Urinary bladder (tissue), 4 donors: ENCODE measurements at places on chromosomes 1 and 21. TPM values are rescaled to one million over a fixed set of nuclear protein-coding genes. Genes with fewer than 3 reads are reported as not detected.

- no peak for DNase-seq
Measured at GRCh38 chr1:17919525-17920439, 164.6 kb downstream of the ACTL8 start.

GRCh38 chr1:30446095-30446494 is 277.3 kb downstream of the MATN1 start:
- DNase-seq = no peak

PERM1 gene
- 0.32 TPM for total RNA-seq

GRCh38 chr1:193221651-193222050 is 35.2 kb upstream of the B3GALT2 start:
- no peak for DNase-seq

- DNase-seq = no peak
Measured at GRCh38 chr21:45630066-45630694, 13.3 kb upstream of the PCBP3 start.

- DNase-seq = no peak
Measured at GRCh38 chr1:172211221-172211620, 209.3 kb upstream of the C1orf105 start.

DNA sequence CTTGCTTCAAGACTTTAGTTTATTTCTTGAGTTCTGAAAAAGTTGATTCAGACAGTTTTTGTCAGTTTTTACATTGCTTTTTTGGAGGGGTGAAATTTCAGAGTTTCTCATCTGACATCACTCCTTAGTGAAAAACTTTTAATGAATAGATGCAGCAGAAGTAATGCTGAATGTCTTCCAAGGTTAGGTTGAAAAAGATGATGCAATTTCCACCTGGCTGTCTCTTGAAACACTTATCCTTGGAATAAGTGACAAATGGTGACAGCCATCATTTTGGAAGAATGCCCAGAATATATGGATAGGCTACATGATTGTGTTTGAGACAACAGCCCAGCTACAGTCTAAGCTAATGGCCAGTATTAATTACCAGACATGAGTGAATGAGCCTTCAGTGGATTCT is 140.8 kb downstream of the ZNF644 start:
- DNase-seq = no peak

- no peak for DNase-seq
Measured at GRCh38 chr1:23544444-23545389, 13.7 kb upstream of the E2F2 start.

DNA sequence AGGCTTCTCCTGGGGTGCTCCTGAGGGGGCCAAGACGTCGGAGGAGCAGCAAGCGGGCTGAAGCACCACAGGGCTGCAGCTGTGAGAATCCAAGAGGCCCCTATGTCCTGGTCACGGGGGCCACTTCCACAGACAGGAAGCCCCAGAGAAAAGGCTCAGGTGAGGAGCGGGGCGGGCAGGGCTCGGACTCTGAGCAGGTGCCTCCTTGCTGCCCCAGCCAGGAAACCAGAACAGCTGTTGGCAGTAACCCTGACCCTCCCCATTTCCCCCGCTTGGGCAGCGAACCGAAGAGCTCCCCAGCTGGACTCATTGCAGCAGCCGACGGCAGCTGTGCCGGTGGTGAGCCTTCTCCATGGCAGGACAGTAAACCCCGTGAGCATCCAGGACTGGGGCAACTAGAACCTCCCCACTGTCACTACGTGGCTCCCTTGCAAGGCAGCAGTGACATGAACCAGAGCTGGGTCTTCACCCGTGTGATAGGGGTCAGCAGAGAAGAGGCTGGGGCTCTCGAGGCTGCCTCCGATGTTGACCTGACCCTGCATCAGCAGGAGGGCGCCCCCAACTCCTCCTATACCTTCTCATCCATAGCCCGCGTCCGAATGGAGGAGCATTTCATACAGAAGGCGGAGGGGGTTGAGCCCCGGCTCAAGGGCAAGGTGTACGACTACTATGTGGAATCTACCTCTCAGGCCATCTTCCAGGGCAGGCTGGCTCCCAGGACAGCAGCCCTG is 625 bp downstream of the KLHDC7A start:
- DNase-seq = no peak

GRCh38 chr1:245118806-245119205 is 36.0 kb upstream of the KIF26B start:
- no peak for DNase-seq

- DNase-seq = no peak
Measured at GRCh38 chr1:162388615-162389014, 7.1 kb downstream of the C1orf226 start.

DNA sequence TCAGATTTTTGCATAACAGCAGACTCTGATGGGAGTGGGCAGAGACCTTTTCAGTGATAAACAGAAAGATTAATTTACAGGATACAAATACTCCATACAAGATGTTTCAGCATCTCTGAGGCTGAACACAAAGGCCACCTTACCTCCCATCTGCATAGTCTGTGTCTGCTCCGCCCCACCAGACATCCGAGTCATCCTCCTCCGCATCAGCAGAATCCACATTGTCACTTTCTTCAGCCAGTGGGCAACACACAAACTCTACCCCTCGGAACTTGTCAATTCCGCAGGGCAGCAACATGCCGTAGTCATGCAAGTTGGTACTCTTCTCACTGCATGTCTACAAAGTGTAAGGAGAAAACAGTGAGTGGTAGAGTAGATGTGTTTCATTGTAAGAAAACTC is 119.7 kb downstream of the APP start:
- DNase-seq = no peak

OR2T2 gene
- total RNA-seq = not detected

DNA sequence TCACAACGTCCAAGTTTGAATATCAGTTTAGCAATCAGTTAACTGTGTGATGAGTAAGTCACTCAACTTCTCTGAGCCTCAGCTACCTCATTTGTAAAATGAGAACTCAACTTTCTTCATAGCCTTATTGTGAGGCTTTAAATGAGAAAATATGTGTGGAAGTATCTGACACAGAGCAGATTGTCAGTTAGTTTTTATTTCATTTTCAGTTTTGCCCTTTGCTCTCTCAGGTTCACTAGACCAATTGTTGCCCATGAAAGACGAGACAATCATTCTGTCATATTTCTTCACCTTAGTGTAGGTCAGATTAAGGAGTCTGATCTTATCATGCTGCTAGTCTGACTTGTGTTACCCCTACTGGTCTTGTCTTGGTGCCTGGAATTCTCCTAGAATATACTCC is 232.8 kb upstream of the PTBP2 start:
- no peak for DNase-seq

GRCh38 chr21:45550522-45551210 is 8.4 kb upstream of the SLC19A1 start:
- no peak for DNase-seq

GNPAT gene
- 57.0 TPM for total RNA-seq

- no peak for DNase-seq
Measured at GRCh38 chr1:174352883-174353608, 94.7 kb upstream of the GPR52 start.

- DNase-seq = no peak
Measured at GRCh38 chr1:245858722-245859492, 648.2 kb downstream of the SMYD3 start.
